Eye (tissue), 1 donor: ENCODE measurements at places on chromosomes 5 and 9.

DNA sequence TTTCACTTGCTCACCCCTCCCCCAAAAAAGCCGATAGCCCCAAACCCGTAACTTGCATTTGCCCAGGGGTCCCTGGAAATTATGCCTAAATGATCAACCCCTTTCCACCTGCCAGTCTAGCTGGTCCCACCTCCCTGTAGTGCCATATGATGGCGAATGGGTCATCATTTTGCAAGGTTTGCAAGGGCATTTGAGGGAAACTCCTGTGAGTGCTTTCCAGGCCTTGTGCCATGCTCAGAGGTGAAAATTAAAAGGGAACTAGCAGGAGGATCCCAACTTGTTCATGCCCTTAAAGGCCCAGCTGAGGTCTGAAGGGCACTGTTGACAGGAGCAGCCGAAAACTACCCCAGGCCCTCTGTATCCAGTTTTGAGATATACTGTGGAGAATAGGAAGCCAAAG is 192.9 kb downstream of the NR3C1 start:
- no peak for DNase-seq

DNA sequence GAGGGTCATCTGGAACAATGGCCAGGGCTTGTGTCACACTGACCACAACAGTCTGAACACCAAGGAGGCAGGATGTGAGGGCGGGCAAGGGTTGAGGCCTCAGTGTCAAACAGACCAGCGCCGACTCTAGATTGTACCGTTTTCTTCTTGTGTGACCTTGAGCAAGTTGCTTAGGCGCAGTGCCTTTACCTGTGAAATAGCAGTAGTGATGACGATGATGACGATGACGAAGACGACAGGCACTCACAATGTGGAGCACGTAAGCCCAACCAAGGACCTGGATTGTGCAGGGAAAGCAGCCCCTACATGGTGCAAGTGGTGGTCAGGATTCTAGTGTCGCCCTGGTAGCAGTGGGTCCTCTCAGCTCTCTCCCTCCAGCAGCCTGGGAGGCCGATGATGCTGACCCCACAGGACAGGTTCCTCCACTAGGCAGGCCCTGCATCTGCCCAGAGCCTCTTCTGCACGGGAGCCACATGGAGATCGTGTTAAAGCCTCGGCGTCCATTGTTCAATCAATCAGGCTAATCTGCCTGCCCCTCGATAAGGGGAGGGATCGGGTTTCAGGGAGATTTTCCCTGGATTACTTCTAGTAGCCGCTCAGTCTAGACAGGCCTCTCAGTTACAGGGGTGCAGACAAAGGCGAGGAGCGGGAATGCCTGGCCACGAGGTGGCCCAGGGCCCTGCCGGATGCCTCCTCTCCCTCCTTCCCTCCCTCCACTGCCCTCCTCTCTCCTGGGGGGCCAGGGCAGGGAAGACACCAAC is 91.7 kb downstream of the MACROH2A1 start:
- peak; percentile 70 for DNase-seq

DNA sequence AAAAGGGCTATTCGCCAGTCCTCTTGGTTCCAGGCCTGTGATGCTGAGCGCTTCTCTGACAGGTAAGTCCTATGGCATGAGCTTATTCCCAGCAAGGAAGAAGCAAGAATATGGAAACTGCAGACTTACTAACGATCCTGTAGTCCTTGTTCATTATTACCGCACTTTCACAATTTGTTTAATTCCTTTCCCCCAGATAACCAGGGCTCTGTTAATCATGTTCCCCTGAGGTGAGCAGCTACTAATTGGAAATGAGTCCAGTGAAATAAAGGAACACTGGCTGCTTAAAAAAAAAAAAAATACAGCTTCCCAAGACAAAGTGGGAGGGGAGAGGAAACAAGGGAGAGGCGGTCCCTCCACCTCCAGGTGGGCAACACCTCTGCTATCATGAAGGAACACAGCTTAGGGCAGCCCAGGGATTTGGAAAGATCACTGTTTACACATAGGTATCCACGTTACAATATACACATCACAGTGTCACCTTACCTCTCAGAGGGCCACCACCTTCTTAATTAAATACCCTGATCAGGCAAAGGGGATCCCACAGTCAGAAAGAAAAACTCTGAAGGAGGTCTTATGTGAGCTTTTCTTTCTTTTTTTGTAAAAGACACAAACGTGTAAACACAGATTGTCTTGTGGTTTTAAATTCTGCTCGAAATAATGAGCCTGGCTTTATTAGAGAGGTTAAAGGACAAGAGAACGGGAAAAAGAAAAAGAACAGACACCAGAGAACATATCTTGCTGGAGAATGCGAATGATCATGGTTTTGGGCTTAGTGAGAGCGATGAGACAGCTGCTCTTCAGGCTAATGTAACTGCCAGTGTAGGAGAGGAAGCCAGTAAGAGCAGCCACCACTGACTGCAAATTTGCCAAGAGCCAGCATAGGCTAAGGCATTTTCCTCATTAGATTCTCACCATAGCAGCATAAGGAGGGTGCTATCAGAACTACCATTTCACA is 258.6 kb downstream of the CRB2 start:
- no peak for DNase-seq

DNA sequence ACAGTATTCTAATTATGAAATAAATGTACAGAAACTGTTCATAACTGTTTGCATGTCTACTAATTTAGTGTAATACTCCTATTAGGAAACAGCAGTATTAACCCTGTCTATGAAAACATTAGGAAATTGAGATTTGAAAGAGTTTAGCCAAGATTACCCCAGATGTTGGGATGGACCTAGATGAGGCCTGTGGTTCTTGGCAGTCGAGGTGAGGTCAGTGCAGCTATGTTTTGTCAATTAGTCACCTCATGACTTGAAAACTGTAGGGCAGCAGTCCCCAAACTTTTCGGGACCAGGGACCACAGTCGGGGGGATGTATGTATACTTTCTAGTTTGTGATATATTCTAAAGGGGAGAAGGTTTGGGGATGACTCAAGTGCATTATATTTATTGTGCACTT is 4.7 kb downstream of the LNPEP start:
- DNase-seq: no peak

- no peak for DNase-seq
Observed at GRCh38 chr9:117073071-117073470, 341.8 kb downstream of the ASTN2 start.

- no peak for DNase-seq
Observed at GRCh38 chr9:129606161-129607026, 14.5 kb downstream of the C9orf50 start.

- DNase-seq: no peak
Observed at GRCh38 chr9:129423216-129423615, 197.7 kb downstream of the C9orf50 start.

DNA sequence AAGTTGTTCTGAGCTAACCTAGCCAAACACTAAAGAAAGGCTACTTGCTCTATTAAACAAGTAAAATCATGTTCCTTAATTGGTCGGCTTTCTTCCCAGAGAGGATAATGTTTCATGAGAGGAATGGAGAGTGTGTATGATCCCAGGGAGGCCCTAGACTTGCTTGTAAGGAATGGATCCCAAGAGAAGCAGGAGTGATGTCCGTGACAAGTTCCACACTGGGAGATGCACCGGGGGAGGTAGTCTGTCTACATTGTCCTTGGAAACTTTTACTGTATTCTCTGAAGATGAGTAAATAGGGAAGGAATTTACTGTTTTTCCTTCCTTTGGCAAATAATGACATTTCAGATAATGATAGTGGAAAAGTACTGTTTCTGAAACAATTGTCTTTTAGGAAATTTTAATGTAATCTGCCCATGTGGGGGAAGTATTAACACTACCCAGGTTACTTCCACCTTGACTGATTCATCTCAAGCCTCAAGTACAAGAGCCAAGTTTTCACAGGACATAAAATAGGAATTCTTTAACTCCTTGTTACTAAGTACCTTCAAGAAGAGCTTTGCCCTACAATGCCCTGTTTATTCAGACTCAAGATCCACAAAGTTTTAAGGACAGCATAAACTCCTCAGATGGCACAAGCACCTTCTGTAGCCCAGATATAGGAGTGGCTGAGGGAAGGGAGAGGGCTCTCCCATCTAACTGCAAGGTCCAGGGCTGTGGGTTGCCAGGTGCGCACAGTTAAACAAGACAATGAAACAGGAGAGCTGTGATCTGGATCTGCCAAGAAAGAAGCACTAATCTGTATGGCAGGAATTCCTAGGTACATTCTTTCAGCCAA is 152.1 kb downstream of the GNA14 start:
- peak; percentile 56 for DNase-seq

- DNase-seq: no peak
Observed at GRCh38 chr5:41181691-41182564, 31.4 kb downstream of the C6 start.

DNA sequence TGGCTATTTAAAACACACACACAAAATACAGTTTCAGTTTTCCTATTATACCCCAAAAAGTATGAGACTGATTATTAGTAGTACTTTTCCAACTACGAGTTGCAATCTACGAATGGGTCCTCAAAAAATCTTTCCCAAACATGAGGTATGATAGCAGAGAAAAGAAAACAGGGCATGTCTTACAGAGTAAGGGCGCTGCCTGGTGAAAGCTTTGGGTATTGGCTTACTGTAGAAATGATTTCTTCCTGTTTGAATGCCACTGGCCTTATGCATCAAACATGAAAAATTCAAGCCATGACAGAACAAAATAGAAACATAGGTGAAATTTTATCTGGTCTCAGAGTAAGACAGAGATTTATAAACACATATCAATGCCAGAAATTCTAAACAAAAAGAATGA is 448.0 kb downstream of the SPOCK1 start:
- DNase-seq: no peak
